NCI-H82 (cell line): ENCODE measurements at places on chromosomes 13 and 19.

- DNase-seq = peak; percentile 65
Observed at GRCh38 chr19:14915116-14915515, 26.2 kb upstream of the OR7C2 start.

- DNase-seq = peak; percentile 56
Observed at GRCh38 chr19:14089412-14089661, 1.2 kb downstream of the SAMD1 start.

DNA sequence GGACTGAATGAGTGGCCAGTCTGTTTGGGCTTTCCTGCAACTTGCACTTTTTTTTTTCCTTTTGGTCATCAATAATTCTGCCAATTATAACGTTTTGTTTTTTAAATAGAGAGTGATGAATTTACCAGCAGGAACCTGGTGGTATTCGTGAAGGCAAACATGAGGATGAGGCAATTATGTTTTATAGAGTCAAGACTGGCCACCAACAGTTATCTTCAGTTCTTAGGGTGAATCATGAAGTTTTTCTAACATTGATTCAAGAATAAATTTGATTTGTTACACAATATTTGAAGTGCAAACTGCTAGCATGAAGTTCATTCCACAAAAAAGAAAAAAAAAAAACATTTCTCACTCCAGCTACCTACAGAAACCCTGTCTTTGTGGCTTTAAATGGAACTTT, 244.5 kb downstream of the SPRY2 start:
- DNase-seq = no peak

DNA sequence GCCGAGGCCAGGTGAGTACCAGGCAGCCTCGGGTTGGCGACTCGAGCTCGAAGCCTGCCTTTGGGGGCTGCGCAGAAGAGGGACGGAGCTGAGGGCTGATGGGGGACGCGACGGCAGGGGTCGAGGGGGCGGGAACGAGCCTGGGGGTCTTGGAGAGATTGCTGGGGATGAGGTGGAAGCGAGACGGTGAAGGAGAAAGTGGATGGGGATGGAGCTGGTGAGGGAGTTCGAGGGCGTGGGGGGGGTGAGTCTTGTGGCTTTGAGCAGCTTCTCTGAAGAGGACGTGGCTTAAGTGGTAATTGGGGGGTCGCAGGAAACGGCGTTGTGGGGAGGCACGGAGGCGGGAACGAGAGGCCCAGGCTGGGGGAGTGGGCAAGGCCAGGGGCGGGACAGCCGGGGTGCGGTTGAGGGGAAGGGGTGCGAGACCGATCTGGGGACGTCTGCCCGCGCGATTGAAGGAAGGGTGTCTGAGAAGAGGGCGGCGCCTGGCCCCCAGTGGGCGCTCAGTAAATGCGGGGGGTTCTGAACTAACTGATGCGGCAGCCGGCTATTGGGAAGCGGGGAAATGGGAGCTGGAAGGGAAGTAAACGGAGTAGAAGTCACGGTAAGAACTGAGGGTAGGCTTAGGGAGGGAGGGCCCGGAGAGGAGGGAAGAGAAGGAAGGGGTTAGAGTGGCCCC, 426 bp downstream of the MYO9B start:
- peak; percentile 79 for DNase-seq

DNA sequence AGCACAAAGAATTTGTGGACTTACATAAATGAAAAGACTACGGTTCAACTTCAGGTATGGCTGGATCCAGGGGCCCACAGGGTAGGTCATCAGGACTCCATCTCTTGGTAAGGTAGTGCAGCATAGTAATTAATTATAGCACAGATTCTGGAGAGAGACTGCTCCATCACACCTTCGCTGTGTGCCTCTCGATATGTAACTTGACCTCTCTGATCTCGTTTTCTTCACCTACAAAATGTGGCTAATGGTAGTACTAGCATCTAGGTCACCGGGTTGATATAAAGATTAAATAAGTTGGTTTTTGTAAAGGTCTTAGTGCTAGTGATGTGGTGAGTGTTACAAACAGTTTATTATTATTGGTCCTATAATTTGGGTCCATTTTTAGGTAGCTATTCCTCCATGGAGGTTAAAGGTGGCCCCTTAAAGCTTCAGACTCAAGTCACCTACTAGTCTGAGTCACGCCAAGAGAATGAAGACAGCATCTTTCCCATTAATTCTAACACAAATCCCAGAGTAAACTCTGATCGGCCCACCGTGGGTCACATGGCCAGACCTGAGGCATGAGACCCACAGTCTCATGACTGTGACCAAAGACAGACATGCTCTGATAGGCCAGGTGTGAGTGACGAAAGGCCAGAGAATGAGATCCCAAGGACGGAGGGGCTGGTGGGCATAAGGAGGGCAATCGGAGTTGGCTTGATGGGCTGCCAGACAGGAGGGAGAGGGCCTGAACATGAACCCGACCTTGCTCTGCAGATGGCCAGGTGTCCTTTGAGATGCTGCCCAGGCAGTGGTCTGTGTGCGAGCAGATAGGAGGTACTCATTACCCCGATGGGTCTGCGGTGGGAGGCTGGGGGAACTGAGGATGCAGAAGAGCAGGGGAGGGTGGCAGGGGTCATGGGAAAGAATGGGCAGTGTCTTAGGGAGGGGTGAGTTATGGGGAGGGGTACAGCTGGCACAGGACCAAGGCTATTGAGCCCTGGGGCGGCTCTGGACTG, 18.3 kb upstream of the PSMD8 start:
- no peak for DNase-seq

- DNase-seq = peak; percentile 52
Observed at GRCh38 chr19:1360818-1361461, 22.8 kb upstream of the NDUFS7 start.

DNA sequence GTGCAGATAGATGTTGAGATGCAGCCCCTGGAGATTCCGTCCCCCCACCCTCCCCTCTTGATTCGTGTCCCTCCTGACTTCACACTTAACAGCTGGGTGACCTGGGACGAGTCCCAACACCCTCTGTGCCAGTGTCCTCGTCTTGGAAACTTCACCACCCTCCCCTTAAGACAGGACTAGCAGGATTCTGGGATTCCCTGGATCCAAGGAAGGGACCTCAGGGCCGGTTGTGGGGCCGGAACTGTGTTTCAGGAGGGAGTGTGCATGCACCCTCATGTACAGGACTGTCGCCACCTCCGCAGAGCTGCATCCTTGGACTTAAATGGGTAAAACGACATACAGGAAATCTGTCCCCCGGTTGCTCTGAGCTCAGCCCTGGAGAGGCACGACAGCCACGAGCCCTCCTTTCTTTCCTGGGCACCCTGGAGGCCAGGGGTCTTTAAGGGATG, 990 bp downstream of the MYO9B start:
- peak; percentile 69 for DNase-seq

DNA sequence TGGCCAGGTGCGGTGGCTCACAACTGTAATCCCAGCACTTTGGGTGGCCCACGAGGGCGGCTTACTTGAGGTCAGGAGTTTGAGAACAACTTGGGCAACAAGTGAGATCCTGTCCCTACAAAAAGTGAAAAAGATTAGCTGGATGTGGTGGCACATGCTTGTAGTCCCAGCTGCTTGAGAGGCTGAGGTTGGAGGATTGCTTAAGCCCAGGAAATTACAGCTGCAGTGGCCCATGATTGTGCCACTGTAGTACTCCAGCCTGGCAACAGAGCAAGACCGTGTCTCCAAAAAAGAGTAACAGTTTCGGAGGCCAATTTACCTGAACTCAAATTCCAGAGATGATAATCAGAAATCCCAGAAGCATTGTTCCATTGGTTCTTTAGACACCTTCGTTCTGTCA, 4.4 kb downstream of the ZNF473 start:
- no peak for DNase-seq

- DNase-seq = no peak
Observed at GRCh38 chr19:45515081-45515624, 7.9 kb downstream of the VASP start.

DNA sequence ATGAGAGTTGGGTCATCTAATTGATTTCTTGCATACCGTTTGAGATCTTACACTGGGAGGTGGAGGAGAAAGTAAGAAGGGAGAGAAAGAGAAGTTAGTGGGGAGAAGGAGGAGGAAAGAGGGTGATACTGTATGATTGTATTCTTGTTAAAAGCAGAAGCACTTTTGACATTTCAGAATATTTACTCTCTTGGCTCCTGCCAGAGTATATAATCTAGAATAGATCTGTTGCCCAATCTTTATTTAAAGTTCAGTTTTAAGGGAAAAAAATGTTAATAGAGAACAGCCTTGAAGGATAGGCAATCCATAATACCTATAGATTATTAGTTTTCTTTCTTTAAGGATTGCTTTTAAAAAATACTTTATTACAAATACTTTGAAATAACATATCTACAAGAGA, 41.5 kb downstream of the PDS5B start:
- no peak for DNase-seq

DNA sequence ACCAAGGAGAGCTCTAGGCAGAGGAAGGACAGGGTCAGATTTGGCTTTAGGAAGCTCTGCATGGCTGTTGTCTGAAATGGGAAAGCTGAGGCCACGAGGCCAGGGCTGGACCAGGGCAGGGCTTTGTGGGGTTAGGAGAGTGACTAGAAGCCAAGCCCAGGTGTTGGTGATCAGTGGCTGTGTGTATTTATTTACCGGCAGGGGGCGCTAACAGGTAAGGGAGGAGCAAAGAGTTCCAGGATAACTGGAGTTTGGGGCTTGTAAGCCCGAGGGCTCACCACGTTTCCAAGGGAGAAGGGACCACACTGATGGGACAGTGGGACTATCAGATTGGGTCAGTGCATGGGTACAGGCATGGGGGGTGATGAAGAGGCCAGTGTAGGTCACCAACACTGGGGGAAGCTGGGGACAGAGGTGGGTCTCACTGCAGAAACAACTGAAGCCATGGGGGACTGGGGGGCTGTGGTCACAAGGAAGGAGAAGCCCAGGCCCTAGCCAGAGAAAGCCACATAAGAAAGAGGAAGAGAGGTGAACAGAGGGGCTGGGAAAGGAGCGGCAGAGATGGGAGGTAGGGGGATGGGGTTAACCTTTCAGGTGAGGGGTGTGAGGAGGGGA, 3.9 kb downstream of the TMEM147 start:
- peak; percentile 92 for DNase-seq

DNA sequence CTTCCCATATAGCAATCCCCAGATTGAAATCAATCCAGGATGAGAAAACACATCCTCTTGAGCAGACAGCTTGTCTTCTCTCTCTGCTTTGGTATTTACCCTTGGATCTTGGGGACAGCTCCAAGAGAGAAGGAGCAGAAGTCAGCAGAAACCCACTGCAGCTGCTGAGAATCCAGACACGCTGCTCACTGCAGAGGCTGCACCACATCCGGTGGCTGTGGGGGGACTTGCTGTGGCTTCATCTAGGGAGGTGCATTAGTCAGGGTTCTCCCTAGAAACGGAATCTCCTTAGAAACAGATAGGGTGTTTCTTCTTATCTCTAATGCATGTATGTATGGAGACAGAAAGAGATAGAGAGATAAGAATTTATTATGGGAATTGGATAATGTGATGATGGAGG, 2.7 kb downstream of the CYP4F12 start:
- DNase-seq = no peak

GRCh38 chr19:10554760-10555609, 10.8 kb downstream of the KRI1 start:
- no peak for DNase-seq

DNA sequence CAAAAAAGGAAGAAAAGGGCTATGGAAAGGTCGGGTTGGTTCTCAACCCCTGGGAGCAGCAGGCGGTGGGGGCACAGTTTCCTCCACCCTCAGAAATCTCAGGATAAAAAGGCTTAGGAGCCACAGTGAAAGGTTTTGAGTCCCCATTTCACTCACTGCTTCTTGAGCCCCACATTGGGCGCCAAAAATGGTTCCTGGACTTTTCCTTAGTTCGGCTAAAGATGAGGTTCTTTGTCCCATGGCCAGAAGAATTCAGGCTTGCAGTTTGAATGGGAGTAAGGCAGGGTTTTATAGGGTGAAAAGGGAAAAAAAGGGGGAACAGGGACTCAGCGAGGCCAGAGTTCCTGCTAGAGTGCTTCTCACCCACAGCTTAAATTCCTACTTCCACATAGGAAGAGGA, 179.5 kb downstream of the GGACT start:
- no peak for DNase-seq

GRCh38 chr13:36815062-36815461, 4.0 kb upstream of the RFXAP start:
- DNase-seq = peak; percentile 77
